ENCODE measurements at places on chromosomes 5 and 9.

DNA sequence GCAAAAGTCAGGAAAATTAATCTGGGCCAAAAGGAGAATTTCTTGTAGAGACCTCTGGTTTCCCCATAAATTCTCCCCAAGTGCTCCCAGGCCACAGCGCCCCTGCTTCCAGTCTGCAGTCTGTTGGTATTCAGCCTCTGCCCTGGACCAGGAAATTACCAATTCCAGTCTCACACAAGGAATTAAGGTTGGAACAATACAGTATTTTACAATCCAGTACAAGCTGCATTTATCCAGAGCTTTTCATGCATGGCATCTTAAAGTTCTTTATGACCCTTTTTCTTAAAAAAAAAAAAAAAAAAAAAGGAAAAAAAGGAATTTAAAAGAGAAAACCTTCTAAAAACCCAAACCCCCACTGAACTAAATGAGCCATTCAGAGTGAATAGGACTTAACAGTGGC is 139.6 kb upstream of the RANBP3L start:
- DNase-seq: no peak

DNA sequence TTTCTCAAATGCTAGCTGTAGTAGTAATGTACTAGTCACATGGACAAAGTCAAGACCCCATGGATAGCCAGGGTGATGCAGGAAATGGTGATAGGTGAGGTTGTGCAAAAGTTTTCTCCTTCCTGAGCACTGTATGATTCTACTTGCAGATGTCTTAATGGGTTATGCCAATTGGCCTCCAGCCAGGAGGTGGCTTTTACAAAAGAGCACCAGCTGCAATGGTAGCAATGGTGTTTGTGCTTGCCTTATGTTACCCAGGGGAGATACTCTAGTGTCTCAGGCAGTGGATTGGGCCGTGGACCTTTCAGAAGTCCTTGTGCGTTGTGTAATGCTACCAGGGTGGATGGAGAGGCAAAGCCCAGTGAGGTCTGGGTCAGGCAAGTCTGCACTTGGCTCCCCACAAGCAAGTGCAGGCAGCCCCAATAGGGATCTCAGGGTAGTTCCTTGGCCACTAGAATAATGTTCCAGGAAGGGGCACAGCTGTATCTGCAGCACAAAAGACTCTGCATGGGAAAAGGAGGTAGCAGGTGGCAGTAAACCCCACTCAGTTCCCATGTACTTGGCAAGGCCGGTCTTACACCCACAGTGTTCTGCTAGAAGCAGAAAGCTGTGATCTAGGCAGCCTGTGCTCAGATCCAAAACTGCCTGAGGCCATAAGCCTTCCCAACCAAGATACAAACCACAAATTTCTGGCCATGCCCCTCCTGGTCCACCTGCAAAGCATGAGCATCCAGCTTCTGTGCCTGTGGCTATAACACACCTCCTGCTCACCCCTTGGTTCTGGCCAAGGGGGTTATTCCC is 46.4 kb upstream of the EDIL3 start:
- no peak for DNase-seq

- DNase-seq: no peak
Observed at GRCh38 chr5:5979377-5979760, 399.0 kb downstream of the MED10 start.

- DNase-seq: no peak
Observed at GRCh38 chr5:170631466-170632195, 127.8 kb downstream of the KCNIP1 start.

DNA sequence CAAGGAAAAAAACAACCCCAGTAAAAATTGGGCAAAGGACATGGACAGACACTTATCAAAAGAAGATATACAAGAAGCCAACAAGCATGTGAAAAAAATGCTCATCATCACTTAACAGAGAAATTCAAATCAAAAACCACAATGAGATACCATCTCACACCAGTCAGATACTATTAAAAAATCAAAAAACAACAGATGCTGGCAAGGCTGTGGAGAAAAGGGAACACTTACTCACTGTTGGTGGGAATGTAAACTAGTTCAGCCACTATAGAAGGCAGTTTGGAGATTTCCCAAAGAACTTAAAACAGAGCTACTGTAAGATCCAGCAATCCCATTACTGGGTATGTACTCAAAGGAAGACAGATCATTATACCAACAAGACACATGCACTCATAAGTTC is 157.4 kb downstream of the EDIL3 start:
- no peak for DNase-seq

DNA sequence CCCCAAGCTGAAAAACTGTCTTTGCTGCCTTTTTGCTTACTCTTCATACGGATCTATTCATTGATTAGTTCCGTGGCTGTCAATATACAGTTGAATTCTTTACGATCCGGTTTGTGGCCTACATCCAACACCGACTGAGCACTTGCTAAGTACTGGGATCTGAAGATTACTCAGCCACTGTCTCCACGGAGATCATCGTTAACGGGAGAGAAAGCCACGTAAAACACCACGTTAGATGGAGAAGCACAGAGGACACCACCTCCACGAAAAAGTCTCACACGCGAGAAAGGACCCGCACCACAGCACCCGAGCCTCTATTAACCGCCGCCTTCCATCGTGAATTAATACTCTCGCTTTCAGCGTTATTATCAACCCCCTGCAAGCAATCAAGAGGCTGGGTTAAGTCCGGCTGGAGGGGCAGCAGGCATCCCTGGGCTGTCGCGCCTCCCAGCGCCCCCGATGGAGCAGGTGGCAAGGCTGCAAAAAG is 650 bp downstream of the ELP1 start:
- no peak for DNase-seq

DNA sequence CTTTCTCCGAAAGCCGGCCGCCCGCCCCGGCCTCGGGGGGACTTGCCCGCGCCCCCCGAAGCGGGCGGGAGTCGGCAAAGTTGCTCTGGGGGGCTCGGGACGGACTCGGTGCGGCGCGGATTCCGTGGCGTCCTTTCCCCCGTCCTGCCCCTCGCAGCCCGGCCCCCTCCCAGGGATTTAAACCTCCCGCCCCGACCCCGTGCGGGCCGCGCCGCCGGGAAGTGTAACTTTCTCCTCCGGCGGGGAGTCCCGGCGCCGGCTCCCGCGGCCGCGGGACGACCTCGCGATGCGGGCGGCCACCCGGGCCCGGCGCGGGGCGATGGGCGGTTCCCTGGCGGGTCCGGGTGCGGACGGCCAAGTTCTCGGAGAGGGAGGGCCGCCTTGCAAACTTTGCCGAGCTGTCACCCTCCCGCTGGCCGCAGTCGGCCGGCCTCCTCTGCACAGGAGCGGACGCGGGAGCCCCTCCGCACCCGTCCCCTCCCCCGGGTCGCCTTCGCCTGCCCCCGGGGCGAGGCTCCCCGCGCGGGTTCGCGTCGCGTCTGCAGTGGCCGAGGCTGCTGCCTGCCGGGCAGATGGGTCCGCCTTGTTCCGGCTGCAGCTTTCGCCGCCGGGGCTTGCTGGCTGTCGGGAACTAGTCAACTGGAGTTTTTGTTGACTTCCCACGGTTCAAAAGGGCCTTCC is 732 bp downstream of the PBX3 start:
- peak; percentile 24 for DNase-seq

GRCh38 chr9:96251451-96251850 is 50.5 kb downstream of the HSD17B3 start:
- DNase-seq: no peak

DNA sequence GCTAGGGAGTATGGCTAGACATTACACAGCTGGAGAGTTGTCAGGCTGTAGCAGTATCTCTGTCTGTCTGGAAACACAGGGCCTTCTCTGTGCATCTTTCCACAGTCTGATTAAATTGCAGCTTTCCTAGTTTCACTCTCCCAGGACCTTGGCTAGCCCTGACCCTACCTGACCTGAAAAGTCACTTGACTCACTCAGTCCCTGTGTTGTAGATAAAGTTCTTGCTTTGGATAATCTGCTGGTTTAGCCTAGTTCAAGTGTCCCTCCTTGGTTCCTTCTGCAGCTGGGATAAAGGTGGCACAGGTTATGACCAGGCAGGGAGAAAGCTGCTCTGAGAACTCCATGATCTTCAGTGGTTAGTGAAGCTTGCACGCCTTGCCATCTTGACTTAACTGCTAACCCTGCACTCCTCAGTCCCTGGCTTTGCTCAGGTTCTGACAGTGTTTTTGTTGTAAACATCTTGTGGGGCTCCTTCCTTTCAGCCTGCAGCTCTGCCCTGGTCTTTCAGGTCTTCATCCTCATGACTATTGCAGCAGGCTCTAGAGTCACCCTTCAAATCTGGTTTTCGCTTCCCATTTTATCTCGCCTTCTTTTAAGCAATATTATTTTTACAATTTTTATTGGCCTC is 101.0 kb downstream of the PIP5K1B start:
- no peak for DNase-seq

GRCh38 chr9:6793203-6793602 is 35.4 kb downstream of the KDM4C start:
- no peak for DNase-seq

DNA sequence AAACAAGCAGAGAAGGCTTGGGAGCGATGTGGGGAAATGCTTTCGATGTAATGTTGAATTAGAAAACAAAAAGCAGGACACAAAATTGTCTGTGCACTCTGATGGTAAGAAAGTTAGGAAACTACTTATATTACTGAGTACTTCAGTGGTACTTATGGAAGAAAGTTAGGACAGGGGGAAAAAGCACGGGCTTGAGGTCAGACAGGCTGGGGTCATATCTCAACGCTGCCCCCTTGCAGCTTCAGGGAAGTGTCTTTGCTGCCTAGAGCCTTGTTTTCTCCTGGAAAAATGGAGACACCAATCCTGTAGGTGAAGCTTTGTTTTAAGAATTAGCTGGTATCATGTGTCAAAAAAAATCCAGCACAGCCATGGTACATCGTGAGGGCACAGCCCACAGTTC is 23.0 kb downstream of the NEURL1B start:
- DNase-seq: no peak

DNA sequence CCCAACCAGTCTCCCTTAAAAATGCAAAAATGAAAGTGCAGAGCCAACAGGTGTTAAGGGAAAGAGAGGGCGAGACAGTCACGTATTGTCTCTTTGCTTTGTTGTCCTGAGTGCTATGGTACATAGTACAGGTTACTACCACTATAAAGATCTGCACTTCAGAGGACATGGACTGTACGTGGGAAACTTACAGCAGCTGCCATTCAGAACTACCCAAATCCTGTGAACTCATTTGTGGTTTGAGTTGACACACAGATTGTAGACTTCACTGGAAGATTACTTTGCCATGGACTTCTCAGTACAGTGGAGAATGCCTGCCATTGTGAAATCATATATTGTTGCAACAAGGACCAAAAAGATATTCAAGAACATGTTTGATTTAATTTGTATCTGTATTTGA is 34.8 kb downstream of the FBXO38 start:
- DNase-seq: no peak

GRCh38 chr9:89351584-89352300 is 33.4 kb downstream of the SECISBP2 start:
- DNase-seq: no peak

GRCh38 chr9:79583952-79584654 is 12.3 kb downstream of the TLE4 start:
- DNase-seq: peak; percentile 36

DNA sequence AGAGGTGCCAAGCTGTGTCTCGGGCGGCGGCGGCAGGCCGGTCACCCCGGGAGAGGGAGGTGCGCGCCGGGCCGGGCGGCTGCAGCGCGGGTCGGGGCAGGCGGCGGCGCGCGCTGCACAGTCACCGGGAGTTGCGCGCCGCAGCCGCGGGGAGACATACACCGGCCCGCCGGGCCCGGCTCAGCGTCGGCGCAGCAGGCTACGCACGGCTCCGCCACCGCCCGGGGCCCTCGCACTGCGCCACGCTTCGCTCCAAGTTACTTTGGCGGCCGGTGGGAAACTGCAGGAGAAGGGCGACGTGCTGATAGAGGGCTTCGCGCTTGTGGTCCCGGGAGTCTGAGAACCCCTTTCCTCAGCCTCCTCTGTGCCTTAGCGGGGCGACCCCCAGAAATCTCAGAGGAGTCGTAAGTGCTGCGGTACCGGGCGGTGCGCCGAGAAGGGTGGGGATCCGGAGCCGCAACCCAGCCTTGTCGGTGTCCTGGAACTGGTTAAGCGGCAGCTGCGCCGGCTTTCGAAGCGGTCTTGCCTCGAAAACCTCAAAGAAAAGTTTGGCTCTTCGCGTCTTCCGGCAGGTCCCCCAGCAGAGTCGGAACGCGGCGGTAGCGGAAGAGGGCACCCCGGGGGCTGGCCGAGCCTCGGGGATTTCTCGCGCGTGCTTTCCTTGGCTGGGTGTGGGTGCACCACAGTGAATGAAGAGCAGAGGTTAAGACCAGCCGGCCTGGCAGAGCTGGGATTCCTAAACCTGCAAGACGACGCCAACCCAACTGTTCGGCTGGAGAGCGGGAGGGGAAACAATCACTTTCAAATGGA is at the start of gene EFNA5:
Gene EFNA5, minus strand, starts transcription at position 6 of the 810 bp plus-strand sequence.
- DNase-seq: peak; percentile 18

DNA sequence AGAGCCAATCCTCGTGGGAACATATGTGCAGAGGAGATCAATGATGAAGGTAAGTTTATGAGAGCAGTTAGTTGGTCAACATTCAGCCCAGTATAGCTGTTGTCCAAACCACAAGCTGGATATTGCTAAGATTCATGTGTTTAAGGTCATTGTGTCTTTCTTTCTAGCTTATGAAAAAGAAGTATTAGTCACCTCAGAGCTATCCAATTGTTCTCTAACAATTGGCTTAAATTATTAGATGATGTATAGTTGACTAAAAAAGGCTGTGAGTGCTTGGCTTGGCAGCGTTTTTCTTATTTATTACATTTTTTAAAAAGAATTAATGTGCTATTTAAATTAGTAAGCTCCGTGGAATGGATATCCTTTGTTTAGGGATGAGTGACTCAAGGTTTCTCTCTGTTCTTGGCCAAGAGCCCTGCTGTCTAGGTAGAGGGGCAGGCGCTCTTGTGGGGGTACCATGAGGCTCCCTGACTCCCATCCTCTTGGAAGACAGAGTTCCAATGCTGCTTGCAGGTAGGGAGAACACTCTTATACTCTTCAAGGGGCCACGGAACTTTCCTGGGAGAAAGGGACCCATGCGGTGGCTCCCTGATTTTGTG is 487.4 kb downstream of the IRX1 start:
- no peak for DNase-seq

- DNase-seq: no peak
Observed at GRCh38 chr5:9174446-9174845, 371.4 kb downstream of the SEMA5A start.

DNA sequence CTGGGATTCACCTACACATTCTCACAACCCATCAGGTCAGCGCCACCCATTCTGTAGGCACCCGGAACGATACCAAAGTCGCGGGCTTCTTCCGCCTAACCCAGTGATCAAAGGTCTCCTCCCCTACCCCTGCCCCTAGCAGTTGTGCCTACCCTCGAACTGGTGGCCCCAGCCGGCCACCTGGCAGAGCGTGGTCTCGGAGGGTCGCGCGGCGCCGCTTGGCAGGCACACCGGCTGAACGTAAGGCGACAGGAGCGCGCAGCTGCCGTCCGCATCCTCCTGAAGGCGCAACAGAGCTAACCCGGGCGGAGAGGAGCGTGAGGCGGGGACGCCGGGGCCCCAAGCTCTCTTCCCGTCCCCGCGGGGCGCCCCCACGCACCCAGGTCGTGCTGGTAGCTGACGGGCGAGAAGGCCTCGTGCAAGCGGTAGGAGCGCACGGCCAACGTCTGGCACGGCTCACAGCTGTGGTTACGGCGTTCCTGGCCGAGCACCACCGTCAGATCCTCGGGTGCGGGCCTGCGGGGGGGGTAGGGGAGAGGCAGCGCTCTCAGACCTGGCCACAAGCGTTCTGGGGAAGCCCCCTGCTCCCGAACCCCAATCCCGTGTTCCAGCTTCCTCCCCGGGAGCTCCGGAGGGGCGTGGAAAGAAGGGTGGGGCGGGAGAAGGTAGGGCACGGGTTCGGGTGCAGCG is 2.8 kb upstream of the PFN3 start:
- peak; percentile 66 for DNase-seq

- no peak for DNase-seq
Observed at GRCh38 chr5:172322028-172322965, 38.7 kb upstream of the UBTD2 start.
